Kidney epithelial cell (primary cell): ENCODE measurements at places on chromosomes 1 and 21.

GRCh38 chr1:185444676-185445075 is 127.6 kb upstream of the IVNS1ABP start:
- DNase-seq, result no peak

GRCh38 chr1:224884361-224884801 is 45.1 kb upstream of the DNAH14 start:
- DNase-seq, result no peak

DNA sequence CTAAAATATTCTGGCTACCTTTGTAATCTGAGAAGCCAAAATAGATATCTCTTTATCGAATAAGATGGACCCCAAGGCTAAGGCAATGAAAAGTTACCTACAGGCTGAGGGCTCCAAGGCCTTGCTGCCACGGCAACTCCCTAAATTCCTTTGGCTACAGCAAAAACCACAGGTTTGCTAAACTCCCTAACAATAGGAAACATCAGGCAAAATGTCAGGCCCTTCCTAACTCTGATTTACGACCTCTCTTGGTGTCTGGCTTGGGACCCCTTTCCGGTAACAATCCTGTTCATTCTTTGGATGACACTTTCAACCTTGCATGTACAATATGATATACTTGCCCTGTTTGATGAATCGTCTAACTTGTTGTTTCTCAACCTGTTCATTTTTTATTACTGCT is 11.3 kb upstream of the OR2T8 start:
- no peak for DNase-seq

GRCh38 chr1:52323731-52324130 is 42.3 kb downstream of the CC2D1B start:
- DNase-seq, result no peak

DNA sequence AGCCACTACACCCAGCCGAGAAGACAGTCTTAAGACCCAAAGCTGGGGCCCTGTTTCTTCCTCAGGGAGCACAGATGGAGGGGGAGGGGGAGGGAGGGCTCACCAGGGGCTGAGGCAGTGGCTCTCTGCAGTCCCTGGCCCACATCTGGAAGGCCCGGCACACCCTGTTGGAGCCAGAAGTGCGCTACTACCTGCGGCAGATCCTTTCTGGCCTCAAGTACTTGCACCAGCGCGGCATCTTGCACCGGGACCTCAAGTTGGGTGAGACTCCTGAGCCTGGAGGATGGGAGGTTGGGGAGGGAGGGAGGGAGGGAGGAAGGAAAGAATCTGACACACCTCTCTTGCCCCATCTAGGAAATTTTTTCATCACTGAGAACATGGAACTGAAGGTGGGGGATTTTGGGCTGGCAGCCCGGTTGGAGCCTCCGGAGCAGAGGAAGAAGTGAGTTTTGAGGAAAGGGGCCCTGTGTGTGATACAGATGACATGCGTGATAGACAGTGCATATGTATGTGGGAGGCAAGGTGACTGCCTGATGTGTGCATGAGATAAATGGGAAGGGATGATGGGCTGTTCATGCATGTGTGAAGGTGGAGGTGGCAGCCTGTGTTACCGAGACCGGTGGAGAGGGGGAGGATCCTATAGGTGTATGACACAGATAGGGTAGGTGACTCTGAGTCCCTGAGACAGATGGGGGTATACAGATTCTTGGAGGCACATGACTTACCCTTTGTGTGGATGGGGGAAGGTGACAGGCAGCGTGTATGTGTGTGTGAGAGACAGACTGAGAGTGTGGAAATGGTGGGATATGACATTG is 1.5 kb downstream of the PLK3 start:
- DNase-seq, result no peak

- no peak for DNase-seq
These were observed 9.3 kb upstream of the DCAF6 start for GRCh38 chr1:167927046-167927754.

GRCh38 chr21:46626975-46627501 is 8.4 kb upstream of the PRMT2 start:
- no peak for DNase-seq

DNA sequence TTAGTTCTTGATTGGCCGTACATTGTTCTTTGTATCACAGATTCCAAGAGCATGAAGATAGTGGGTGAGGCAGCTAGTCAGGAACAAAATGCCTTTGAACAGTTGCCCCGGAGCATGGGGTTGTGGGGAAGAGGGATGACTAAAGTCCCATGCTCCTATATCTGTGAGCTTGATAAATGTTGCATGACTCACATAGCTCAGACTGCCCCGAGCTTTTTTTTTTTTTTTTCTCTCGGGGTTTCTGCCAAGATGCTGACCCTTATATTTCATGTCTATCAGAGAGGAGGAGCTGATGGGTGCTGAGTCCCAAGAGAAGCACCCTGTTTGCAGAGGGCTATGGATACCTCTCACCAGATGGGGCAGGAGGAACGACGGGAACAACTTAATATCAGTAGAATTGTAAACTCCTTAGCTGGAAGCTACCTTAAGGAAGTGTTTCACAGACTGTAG is 40.6 kb downstream of the SRRM1 start:
- peak; percentile 98 for DNase-seq
